ENCODE measurements at places on chromosomes 1 and 21. TPM values are rescaled to one million over a fixed set of nuclear protein-coding genes. Genes with fewer than 3 reads are reported as not detected.

The KLF17 gene
- not detected for total RNA-seq

The SPRR1B gene
- not detected for total RNA-seq

The PANK4 gene
- total RNA-seq, result 46.6 TPM

DNA sequence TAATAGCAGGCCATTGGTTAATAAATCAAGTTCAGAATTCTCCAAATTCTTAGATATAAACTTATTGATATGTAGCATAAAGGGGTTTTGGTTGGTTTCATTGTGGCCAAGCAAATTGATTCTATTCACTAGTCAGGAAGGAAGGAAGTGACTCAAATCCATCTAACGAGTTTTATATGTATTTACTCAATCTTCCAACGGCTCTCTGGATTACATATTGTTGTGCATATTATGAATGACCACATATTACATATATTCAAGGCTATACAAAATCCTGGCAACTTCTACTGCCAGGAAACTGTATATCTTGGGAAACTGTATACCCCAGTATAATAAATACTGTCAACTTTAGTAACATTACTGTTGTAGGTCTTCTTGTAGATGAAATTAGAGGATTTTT is 20.1 kb upstream of the PDE4B start:
- DNase-seq, result no peak

GRCh38 chr1:52668711-52669110 is 29.4 kb downstream of the COA7 start:
- no peak for DNase-seq

DNA sequence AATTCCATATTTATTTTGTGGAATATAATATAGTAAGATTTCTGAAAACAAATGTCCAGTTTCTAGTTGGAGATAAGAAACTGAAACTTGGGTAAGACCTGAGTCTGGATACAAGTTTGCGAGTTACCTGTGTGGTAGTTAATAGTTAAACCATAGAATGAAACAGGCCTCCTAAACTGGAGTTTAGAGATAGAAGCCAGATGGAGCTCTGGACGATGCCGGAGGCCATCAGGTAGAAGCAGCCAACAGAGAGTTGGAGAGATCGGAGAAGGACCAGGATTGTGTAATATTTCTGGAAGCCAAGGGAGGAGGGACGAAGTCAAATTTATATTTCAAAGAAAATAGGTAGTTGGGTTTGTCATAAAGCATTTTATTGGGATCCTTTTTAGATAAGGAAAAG is 45.1 kb downstream of the ARID1A start:
- DNase-seq, result no peak

All from activated naive CD4-positive, alpha-beta T cell treated with anti-CD3 and anti-CD28 coated beads for 36 hours (primary cell).